ENCODE measurements at places on chromosomes 3 and 15.
A peak's percentile ranks its signal among the peaks of the same experiment; 100 is the strongest.

DNA sequence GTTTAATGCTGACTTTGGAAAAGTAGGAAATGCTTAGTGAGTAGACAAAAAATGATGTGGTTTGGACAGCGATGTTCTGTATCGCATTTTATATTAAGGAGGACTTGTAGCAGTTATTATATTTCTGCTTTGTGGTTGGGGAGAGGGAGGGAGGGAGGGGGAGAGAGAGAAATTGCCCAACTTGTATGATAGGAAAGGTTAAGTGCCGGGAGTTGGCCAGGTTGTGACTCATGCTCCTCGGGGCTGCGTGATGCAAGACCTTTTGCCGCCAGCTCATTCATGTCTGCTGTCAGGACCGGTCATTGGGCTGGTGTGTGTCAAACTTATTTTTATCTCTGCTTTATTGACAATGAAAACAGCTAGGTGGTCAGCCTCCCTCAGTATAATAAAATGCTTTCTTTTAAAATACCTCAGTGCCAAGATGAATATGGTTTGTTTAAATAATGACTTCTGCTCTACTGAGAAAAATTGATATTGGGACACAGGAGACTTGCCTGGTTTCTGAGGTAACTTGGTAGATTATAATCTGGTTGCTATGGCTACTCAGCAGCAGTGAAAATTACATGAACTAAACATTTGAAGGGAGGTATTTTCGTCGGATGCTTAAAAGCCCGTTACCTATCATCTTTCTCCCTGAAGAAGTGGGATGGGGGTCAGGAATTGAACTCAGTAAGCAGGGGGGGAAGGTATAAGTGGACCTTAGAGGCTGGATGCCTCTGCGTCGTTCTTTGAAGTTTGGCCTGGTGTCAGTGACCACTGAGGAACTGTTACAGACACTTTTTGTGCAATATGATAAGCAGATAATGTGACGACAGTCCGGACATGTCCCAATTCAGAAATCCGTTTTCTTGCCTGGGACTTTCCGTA is 90.7 kb downstream of the FNDC3B start:
- DNase-seq = no peak

- DNase-seq = no peak
These were observed 5.4 kb downstream of the PCBP4 start for GRCh38 chr3:51961602-51962569.

GRCh38 chr3:56347219-56347871 is 120.9 kb downstream of the ERC2 start:
- no peak for DNase-seq

DNA sequence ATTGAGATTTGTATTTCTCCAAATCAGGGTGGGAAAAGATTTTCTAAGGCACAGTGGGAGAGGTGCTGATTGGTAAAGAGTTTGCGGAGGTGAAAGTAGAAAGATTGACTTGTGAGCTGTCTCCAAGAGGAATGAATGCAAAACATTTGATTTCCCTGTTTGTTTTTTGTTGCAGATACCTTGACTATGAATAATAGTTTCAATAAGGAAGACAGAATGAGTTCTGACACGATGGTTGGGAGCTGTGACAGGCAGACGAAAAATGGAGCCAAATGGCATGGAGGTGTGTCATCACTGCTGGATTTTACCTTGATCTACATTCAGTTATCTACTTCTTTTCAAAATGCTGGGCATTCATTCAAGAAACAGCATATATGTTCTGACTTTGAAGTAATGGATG is 145.1 kb downstream of the NFKBIZ start:
- DNase-seq = no peak

GRCh38 chr3:76570436-76571057 is 469.4 kb upstream of the ROBO2 start:
- no peak for DNase-seq

DNA sequence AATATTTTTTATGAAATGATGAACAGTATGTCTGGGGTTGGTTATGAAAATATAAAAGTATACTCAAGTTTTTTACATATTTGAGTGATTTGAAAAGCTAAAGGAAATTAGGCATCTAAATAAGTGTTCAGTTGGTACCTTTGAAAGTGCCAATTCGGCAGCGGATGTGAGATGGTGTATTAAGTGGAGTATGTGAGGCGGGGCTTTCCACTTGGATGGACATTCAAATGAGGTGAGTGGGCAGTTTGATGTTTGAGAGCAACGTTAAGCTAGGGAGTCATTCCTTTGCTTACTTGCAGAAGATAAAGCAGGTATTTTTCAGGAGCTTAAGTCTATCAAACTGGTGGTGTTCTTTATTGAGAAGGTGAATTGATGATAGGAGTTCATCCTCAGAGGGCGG is 189.0 kb upstream of the GOLIM4 start:
- no peak for DNase-seq

- no peak for DNase-seq
These were observed 2.7 kb upstream of the APPL1 start for GRCh38 chr3:57224856-57225255.

DNA sequence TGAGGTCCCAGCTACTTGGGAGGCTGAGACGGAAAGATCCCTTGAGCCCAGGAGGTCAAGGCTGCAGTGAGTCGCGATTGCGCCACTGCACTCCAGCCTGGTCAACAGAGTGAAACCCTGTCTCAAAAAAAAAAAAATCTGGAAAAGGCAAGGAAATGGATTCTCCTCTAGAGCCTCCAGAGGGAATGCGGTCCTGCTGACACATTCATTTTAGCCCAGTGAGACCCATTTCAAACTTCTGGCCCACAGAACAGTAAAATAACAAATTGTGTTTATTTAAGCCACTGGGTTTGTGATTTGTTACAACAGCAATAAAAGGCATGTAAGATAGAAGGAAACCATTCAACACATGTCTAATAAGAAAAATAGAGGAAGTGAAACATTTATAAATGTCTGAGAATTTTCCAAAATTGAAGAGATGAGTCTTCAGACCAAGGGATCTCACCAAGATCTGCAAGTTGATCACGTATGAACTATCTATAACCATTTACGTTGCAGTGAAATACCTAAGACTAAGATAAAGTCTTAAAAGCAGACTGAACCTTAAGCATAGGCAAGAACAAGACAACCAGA is at the start of gene HTR3E:
TSS of gene HTR3E (plus strand) at position 254 of the 573 bp plus-strand sequence. CDS start 466 bp downstream, outside the sequence.
- no peak for DNase-seq

GRCh38 chr3:148366743-148367410 is 330.8 kb upstream of the AGTR1 start:
- DNase-seq = no peak

DNA sequence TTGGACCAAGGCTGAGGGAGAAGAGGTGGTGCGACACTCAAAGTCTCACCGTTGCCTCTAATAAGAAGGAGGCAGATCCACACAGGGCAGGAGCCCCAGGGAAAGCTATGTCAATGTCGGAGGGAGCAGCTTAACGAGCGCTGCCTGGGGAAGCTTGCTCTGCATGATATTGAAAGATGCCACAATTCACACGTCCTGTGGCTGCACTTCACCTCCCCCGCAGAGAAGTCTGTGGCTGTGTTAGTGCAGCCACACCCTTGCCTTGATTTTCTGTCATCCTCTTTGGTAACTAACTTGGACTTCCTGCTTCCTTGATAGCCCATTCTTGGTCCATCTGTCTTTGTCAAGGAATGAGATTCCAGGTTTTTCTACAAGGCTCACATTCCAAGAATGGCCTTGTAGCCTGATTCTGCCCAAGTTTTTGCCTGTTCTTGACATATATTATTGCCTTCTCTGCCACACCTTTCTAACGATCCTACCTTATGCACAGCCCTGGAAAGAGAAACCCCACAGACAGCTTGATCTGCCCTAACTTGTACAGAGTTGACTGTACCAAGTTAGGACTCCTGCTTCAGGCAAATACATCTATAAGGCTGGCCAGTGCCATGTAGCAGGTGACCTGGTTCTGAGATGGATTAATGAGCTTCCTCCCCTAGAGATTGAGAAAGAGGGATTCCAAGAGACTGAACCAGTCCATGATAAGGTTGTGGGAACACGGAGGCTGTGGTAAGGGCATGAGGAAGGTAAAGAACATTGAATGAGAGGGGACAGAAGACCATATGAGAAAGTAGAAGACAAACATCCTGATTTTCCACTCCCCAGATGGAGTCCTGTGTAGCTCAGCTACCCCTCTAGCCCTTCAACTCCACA is 153.0 kb upstream of the WNT5A start:
- no peak for DNase-seq

DNA sequence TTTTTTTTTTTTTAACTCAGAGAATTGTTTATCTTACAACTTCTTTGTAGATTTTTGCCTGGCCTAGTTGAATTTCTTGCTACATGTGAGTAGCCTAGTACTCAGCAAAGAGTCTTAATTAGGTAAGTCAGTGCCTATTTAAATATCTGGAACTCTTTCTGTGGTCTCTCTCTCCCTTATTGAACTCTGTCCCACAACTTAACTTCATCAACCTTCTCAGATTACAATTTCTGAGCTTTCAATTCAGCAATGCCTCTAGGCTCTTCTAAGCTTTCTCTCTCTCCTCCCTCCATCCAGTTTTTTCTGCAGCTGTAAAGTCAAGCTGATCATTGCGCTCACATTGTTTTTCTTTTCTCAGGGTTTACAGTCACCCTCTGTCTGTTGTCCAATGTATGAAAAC is 517.6 kb upstream of the ROBO1 start:
- DNase-seq = no peak

- DNase-seq = no peak
These were observed 12.7 kb upstream of the GHRL start for GRCh38 chr3:10305331-10305902.

- DNase-seq = no peak
These were observed 121.3 kb upstream of the ZNF717 start for GRCh38 chr3:75906555-75907112.

DNA sequence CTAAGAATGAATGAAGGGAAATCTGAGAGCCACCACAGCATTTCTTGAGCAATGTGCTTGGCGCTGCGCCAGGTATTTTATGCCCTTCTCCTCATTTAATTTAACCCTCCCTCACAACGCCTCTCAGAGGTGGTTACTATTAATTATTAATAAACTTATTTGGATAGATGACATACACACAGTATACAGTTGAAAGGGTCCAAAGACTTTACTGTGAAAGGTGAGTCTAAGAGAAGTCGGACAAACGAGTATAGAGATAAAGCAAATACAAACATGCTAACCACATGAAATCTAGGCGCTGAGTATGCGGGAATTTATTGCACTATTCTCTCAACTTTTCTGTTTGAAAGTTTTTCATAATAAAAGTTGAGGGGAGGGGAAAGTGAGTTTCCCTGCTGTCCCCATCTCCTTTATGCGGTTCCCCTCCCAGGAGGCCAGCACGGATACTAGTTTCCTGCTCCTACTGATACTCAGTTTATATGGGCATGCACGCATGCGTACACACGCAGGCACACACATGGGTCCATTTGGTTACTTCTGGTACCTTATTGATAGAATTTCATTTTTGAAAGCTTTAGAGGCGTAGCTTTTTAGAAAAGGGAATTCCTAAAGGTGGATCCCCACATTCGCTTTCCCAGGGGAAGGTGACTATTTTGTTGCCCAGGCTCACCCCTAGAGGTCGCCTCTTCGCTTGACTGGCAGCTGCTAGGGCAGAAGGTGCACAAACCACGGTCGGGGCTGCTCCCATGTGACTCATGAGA is 28.5 kb upstream of the KCTD6 start:
- DNase-seq = peak; percentile 38

DNA sequence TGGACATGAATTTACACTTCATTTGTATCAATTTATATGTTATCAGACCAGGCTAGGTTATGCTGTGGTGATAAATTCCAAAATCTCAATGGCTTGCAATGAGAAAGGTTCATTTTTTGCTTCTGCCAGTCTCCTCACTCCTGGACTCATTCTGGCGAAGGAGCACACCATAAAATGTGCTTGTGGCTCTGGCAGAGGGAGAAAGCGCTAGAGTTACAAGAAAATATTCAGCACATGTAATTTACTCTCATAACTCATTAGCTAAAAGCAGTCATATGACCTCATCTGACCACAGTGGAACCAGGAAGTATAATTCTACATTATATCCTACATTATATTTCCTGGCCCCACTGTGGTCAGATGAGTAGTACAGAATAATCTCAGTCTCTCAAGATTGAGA is 193.8 kb downstream of the BCHE start:
- DNase-seq = no peak

GRCh38 chr3:3737531-3737930 is 61.7 kb upstream of the LRRN1 start:
- DNase-seq = no peak

DNA sequence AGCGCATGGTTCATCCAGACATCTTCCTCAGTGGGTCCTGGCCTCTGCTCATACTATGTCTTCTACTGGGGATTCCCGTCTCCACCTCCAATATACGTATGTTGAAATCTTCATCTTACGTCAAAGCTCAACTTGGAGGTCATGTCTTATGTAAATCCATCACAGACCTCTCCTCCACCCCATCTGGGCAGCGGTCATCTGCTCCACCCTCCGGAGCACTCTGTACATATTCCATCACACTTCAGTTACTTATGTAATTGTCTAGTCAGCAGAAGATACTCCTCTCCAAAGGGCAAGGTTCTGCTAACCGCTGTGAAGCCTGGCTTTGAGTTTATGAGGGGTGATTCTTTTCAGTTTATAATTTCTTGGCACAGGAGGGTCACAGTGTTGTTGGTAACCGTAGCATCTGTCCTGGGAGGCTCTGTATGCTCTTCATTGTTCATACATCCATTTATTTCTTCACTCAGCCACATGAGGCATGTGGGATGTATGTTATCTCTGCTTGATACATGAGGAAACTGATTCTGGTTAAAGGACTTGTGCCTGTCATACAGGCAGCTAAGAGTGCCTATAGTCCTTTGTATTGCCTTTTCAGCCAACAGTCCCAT is 22.1 kb downstream of the MAP2K1 start:
- no peak for DNase-seq

DNA sequence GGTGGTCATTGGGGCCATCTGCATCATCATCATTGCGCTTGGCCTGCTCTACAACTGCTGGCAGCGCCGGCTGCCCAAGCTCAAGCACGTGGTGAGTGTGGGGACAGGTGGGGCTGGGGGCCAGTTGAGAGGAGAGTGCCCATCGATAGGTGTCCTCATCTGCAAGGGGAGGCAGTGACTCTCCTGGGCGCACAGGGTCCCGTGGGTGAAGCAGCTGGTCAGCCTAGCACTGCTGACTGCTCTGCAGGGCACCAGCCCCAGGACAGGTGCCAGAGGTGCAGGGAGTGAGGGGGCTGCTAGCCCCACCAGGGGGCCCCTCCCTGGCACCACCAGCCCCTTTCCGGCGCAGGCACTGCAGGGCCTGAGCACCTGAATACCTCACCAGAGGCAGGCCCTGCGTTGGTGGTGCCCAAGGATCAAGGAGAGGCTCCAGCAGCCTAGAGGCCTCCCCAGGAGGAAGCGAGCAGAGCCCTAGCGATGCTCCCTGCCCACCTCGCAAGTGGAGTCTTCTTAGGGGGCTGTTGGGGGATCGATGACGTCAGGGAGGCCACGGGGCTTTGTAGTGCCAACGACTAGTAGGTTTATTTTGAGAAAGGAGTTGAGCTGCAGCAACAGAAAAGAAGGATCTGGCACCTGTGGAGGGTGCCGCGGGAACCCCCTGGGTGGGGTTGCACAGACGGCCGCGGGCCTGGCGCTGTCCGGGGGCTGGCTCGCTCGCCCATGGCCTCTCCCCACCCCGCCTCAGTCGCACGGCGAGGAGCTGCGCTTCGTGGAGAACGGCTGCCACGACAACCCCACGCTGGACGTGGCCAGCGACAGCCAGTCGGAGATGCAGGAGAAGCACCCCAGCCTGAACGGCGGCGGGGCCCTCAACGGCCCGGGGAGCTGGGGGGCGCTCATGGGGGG is 976 bp upstream of the ABTB1 start:
- DNase-seq = no peak

GRCh38 chr3:82044930-82045705 is 283.7 kb upstream of the GBE1 start:
- DNase-seq = no peak

Measured in stimulated activated CD8-positive, alpha-beta memory T cell treated with anti-CD3 and anti-CD28 coated beads, Interleukin-7, amount 100 ng/mL, for 1 hour (primary cell).